ENCODE measurements at places on chromosomes 12 and 14.

DNA sequence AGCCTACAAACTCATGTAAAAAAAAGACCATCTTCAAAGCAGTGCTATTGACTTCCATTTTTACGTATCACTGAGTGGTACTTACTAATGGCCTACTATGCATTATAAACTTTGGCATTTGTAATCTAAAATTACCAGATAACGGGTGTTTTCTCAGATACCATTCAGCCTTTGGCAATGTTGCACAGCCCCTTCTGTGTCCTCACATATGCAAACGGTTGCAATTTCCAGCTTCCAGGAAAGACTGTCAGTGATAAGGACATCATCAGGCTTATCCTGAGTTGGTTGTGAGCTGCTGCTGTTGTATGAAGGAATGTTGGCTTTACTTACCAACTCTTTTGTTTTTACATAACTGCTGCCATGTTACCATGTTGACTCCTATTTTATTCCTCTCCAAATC lies 1.6 kb upstream of the SLC6A13 start:
- no peak for DNase-seq

DNA sequence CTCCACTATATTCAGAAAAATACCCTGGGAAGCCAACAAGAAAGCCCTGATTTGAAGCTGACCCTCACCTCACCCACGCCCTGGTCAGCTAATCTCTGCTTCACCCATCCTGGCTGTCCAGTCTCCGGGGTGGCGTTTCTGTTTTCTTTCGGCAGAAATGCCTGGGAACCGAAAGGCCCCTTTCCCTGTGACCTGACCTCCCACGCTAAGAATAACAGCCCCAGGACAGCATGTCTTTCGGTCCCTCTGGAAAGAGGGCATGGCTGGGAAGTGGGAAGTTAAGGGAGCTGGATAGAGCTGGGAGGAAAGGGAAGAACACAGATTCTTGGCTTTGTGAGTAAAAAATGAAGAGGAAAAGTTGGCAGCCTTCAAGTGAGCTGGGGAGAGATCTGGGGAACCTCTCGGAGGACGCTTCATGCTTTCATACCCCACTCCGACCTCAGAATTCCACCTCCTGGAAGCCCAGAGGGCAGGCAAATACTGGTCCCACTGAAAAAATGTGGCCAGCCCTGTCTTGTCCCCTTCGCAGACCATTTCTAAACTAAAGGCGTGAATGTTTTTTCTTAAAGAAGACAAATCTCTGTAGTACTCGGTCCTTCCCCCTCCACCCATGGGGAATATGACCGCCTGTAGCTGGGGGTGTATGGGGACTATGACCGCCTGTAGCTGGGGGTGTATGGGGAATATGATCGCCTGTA lies 163.0 kb upstream of the FKBP4 start:
- no peak for DNase-seq

GRCh38 chr14:23259426-23259825 lies 21.7 kb downstream of the RNF212B start:
- DNase-seq = no peak

DNA sequence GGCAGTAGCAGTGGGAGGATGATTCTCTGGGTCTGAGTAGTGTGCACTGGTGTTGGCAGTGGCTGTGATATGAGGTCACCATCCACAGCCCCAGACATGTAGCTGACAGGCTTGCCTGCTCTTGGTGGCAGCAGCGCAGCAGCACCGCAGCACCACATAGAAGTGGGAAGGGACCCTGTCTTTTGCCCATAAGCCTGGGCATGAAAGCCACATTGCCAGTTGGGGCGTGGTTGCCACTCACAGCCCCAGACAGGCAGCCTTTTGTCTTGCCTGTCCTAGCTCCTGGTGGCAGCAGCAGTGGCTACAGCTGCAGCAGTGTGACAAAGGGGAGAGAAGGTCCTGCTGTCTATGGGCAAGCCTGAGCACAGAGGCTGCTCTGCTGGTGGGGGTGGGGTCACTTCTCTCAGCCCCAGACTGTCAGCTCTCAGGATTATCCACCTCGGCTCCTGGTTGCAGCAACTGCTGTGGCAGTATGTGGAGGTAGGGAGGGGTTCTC lies 71.5 kb downstream of the BRMS1L start:
- no peak for DNase-seq

DNA sequence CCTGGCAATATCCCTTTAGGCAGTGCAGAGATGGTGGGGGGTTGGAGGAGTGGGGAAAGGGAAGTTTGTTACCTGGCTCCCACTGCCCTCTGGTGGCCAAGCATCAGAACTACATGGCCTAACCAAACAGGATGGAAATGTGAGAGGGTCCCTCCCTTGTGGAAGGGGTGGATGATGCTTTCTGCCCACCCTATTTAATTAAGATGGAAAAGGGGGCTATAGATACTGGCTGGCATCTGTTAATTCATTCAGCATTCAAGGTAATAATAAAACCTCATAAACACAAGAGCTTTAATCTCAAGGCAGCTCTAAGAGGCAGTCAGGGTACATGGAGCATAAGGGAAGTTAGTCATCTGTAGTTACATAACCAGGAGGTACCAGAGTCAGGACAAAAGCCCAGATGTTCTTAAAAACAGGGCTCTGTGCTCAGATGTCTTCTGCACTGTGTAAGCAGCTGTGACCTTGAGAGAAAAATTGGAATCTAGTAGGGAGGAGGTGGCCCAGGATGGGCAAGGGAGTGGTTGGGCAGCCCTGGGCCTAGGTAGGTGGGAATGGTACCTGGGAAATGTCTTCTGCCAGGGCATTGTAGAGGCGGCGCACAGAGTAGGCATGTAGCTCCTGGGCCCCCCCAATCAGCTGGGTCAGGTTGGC lies 4.6 kb downstream of the AP1G2 start:
- no peak for DNase-seq

GRCh38 chr14:45678163-45678562 lies 425.2 kb upstream of the MIS18BP1 start:
- no peak for DNase-seq

DNA sequence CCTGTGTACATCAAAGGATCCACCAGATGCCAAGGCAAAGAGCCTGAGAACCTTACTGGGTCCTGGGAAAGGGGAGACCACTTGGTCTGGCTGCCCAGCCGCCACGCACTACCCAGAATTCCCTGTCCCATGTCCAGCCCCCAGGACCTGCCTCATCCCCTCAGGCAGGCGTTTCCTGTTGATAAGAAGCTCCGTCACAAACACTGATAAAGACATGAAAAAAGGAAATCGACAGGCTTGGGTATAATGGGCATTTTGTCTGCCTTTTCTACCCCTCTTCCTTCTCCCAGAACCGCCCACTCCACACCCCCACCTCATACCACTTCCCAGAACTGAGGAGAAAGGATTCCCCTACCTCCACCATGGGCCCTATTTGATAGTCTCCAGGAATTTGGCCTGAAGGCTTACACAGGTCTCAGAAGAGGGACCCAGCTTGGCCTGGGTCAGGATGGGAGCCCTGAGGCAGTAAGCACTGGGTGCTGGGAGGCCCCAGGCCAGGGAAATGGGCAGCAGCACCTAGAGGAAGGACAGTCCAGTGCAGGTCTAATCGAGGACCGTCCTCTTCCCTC lies 18.8 kb downstream of the ACVRL1 start:
- DNase-seq = no peak

- no peak for DNase-seq
These were observed 333.9 kb upstream of the CCDC196 start for GRCh38 chr14:66152302-66152701.

GRCh38 chr12:111314953-111315539 lies 53.8 kb downstream of the PHETA1 start:
- no peak for DNase-seq

DNA sequence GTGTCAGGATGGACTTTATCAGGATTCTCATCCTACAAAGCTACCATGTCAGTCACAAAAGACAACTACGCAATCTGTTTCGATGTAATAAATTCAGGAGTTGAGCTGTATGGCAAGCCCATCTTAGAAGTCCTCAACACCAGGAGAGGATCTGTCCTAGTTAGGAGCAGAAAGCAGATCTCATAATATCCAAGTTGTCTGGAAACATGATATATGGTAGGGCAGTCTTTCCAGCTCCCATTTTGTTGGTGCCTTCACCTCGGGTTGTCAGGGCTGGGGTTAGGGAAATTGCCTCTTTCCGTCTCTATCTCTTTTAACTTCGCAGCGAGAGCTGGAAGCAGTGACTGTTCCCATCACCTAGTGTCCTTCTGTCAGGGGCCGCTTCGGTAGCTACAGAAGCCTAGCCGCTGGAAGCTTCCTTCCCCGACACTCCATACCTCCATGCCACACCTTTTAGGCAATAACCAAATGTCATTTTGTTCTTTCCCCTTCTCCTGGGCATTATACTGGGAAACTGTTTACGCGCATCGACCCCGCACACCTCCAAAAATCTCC lies 1.4 kb downstream of the NIN start:
- no peak for DNase-seq

All from stimulated activated CD4-positive, alpha-beta T cell treated with anti-CD3 and anti-CD28 coated beads, Interleukin-15, amount 100 ng/mL, for 48 hours (primary cell).